ENCODE measurements at places on chromosomes 6 and 20. TPM values are rescaled to one million over a fixed set of nuclear protein-coding genes. Genes with fewer than 3 reads are reported as not detected.

GRCh38 chr20:48673507-48673906 is 154.3 kb downstream of the PREX1 start:
- H3K27me3 ChIP-seq, result no peaks in the 10 kb centered on the region
- peaks cover 6% of the 10 kb centered on the region for H3K36me3 ChIP-seq
- no peak for DNase-seq
- H3K4me1 ChIP-seq, result peaks cover 22% of the 10 kb centered on the region
- H3K27ac ChIP-seq, result peak overlapping the region; percentile 88
- H3K4me3 ChIP-seq, result no peak overlapping the region

GRCh38 chr6:7762760-7763159 is 36.9 kb downstream of the BMP6 start:
- peaks cover 53% of the 10 kb centered on the region for H3K27me3 ChIP-seq
- no peak overlapping the region for H3K27ac ChIP-seq

TAP1 gene
- total RNA-seq, result 119 TPM

PRPH2 gene
- not detected for total RNA-seq

OPN5 gene
- not detected for total RNA-seq
